ENCODE measurements at places on chromosomes 5 and 9.

DNA sequence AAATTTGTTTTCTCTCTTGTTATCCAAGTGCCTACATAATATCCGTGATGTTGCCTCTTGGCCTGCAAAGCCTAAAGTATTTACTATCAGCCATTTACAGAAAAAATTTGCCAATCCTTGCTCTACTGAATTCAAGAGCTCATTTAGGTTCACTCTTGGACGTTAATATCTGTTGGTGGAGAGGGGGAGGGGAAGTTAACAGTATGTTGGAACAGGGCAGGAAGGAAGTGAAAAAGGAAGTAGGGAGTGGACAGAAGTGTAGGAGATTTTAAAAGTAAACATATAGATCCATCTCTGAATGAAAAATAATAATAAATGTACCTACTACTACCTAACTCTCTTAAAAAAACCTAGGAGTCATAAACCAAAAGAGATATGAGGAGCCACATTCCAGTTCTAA, 32.8 kb downstream of the ZNF608 start:
- no peak for DNase-seq

- no peak for DNase-seq
These were observed 657.5 kb upstream of the DMAC1 start for GRCh38 chr9:8457055-8457454.

- DNase-seq, result no peak
These were observed 235.6 kb upstream of the RPS23 start for GRCh38 chr5:82513738-82514137.

GRCh38 chr5:102087906-102088305, 208.2 kb downstream of the SLCO4C1 start:
- DNase-seq, result no peak

- no peak for DNase-seq
These were observed 152.0 kb upstream of the SLC28A3 start for GRCh38 chr9:84492366-84493159.

GRCh38 chr5:565782-566440, 41.7 kb upstream of the SLC9A3 start:
- DNase-seq, result no peak

GRCh38 chr9:110744715-110745384, 76.3 kb downstream of the MUSK start:
- no peak for DNase-seq

DNA sequence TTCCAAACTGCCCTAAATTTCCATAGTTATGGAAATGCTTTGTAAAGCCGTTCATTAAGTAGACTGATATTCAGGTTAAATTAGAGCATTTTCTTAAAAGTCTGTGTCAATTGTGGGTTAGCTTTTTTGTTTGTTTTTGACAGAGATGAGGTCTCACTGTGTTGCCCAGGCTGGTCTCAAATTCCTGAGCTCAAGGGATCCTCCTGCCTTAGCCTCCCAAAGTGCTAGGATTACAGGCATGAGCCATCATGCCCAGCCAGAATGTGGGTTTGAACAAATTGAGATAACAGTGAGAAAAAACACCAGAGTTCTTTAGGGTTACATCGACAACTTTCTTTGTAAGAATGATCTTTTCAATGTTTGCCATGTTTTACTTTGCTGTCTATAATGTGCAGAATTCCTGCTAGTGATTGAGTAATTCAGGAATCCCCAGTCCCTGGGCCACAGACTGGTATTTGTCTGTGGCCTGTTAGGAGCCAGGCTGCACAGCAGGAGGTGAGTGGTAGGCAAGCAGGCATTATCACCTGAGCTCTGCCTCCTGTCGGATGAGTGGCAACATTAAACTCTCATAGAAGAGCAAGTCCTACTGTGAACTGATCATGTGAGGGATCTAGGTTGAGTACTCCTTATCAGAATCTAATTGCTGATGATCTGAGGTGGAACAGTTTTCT, 80.5 kb downstream of the RAI14 start:
- no peak for DNase-seq

- peak; percentile 93 for DNase-seq
These were observed 72.3 kb downstream of the PSMB7 start for GRCh38 chr9:124342776-124343485.

- DNase-seq, result no peak
These were observed 2.8 kb downstream of the LARS1 start for GRCh38 chr5:146179696-146180095.

DNA sequence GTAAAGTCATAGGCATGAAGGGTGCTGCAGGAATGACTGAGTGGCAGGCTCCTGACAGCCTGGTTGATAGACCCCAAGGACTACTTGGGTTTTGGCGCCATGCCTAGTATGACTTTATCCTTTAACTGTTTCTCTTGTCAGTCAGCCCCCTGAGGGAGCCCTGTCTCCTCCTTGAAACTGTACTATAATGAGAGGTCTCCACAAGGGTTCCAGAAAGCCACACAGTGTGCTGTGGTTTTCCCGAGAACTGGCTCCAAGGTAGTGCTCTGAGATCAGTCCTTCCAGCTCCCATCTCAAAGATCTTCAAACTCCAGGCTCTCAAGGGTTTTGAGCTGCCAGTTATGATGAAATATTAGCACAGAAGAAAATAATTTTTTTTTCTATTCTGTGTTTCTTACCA, 26.7 kb upstream of the TNC start:
- no peak for DNase-seq

- DNase-seq, result no peak
These were observed 362.9 kb upstream of the ZNF608 start for GRCh38 chr5:125109293-125109692.

DNA sequence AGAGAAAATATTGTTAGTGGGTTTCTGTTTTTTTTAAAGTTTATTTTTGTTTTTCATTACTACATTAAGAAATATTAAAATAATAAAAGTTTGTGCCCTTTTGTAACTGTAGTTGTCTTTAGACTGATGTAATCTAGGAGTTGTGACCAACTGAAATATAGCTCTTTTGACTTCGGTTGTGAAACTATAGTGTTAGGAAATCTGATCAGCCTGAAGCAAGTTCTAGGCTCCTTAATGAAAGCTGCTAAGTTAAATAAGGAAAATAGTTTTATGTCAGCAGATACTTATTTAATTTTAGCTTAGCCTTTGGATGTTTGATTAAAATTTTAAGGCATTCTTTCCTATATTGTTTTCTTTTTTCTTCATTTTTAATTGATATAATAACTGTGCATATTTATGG, 14.2 kb downstream of the AP3S1 start:
- no peak for DNase-seq

- DNase-seq, result no peak
These were observed 48.0 kb downstream of the DPYSL3 start for GRCh38 chr5:147461915-147462314.

- peak; percentile 87 for DNase-seq
These were observed 33.4 kb upstream of the ADAMTS2 start for GRCh38 chr5:179378441-179379271.

GRCh38 chr9:21615446-21615845, 133.3 kb upstream of the IFNE start:
- DNase-seq, result no peak

DNA sequence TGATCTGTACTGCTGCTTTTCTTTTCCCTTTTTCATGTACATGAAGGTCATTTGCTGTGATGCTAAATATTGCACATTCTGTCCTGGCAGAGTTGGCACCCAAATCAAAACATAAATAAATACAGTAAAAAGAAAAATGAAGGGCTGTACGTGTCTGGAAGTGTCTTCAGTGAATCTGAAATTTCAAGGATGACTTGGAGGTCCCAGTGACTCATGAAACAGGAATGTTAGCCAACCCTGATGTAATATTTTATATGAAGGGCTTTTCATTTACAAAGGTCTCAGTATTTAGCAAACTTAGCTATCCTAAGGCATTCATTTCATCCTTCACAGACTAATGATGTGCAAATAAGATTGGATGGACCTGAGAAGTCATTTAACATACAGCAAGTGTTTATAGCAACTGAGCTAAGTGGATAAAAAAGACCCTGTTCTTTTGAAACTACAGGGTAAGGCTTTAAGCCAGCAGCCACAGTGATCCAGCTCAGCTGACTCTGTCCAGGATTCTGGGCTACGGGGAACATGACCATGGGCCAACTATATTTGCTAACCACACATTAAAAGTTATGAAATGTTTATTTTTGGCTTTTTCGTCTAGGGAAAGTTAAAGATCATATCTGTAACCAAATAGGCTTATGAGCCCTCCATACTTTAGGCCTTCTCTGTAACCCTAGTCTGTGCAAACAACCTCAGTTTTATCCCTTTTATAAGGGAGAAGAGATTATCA, 104.0 kb upstream of the DMRTA1 start:
- DNase-seq, result no peak

DNA sequence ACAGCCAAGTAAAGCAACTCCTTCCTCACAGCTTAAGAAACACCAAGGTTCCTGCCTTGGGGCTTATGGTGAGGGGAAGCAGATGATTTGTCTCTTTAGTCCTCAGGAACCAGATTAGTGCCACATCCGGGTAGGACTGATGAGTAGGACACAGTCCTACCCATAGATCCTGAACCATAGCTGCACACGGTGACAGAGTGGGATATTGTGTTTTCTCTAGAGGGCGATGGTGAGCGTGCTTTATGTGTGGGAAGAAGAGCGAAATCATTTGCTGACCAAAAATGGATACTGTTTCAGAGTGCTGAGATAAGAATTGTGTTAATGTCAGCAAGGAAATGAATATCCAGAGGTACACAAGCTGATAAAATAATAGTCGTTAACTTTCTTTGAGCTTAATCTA, 209.0 kb upstream of the FBXL7 start:
- no peak for DNase-seq

- no peak for DNase-seq
These were observed 46.3 kb downstream of the BICD2 start for GRCh38 chr9:92718086-92719001.

DNA sequence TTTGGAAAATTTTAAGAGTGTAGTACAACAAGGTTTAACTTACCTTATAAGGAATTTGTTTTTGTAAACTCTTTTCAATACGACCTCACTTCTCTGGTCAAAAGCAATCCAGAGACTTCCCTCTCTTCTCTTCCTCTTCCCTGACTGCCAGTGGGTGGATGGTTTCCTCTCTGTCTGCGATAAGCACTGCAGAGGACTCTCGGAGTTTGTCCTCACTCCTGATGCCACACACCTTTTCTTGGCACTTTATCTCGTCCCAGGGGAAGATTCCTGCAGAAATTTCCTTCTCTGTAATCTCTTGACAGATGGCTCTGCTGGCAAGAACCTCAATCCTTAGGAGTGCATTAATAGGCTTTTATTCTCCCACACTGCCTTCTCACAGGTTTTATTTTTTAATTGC, 641.6 kb downstream of the NR2F1-AS1 start:
- DNase-seq, result no peak

GRCh38 chr5:150514708-150515211, 6.8 kb downstream of the NDST1 start:
- no peak for DNase-seq

DNA sequence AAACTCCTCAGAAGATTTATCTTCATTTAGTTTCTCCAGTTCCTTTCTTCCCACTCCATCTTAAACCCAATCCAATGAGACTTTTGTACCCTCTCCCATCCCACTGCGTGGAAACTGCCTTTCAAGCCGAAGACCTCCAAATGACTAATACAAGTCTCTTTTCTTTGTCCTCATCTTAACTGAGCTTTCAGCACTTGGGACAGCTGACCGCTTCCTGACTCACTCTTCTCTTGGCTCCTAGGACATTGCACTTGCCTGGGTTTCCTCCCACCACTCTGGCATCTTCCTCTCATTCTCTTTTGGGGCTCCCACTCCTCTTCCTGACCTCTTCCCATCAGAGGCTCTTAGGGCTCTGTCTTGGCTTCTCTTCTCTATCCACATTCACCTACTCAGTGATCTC, 243.7 kb downstream of the HSPA4 start:
- DNase-seq, result no peak

DNA sequence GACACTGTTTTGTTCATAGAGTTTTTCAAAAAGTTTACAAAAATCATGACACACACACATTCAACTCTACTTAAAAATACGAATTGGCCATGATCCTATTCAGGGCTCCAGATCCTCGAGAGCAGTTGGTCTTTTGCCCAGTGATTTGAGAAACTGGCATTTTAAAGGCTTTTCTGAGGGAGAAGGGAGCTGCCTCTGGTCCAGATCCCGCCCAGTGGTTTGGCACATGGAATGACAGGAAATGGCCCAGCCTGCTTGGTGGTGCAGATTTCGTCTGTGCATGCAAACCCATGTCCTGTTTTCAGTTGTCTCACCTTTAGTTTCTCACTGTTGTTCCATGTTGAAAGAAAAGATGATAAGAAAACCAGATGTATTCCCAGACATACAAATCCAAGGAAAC, 3.6 kb downstream of the CAMK4 start:
- DNase-seq, result no peak

DNA sequence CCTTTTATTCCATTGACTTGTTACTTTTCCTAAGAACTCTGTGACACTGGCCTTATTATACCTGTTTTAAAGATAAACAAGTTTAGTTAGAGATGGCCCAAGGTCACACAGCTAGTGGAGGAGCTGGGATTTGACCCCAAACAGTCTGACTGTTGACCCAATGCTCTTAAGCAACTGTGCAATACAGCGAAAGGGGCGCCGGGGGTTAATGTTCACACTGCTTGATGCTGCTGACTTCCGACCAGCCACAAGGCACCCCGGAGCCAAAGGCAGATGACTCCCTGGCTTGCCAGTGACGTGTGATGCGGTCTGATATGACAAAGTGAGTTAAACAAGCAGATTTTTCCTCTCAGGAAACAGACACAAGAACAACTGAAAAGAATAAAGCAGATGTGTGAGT, 23.9 kb downstream of the PIK3R1 start:
- peak; percentile 95 for DNase-seq

DNA sequence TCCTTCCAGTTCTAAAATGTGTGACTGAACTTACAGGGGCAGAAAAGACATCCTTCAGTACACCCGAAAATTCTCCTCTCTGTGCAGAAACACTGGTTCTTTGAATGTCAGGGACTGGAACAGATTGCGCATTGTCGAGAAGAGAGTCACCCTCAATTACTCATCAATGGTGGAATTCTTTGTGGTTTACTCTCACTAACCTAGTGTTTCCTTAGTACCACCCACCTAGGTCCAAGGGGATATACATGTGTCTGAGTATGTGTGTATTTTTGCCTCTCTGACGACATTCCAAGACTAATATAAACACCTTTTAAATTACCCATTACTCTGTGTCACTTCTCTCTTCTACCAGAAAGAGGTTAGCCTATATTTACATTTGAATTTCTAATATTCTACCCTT, 660.8 kb downstream of the TLE1 start:
- no peak for DNase-seq

DNA sequence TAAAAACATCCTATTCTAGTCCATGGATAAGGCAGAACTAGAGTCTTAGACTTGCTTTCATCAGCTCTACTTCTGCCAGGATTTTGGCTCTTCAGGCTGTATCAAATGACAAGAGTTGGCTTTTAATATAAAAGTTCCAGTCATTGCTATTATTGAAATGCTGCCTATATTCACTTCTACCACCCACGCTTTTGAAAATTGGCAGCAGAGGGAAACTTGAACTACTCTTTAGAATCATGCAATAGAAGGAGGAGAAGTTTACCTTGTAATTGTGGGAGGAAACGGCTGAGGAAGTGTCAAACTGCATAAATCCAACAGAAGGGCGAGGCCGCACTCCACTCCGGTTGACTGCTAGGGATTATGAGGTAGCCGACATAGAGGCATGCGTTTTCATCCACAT, 122.6 kb upstream of the BASP1 start:
- no peak for DNase-seq

- no peak for DNase-seq
These were observed 20.9 kb downstream of the TRAF2 start for GRCh38 chr9:136907011-136907914.

- no peak for DNase-seq
These were observed 2.6 kb upstream of the BOD1 start for GRCh38 chr5:173618927-173619519.

All from esophagus muscularis mucosa (tissue), 4 donors.